ENCODE measurements at places on chromosomes 5 and 9. TPM values are rescaled to one million over a fixed set of nuclear protein-coding genes. Genes with fewer than 3 reads are reported as not detected.
A peak's percentile ranks its signal among the peaks of the same experiment; 100 is the strongest.

GRCh38 chr5:118557251-118557661, 431.1 kb downstream of the DTWD2 start:
- H3K27ac ChIP-seq, result no peak overlapping the region
- H3K36me3 ChIP-seq, result no peaks in the 10 kb centered on the region
- H3K4me3 ChIP-seq, result no peak overlapping the region

- H3K4me1 ChIP-seq, result no peaks in the 10 kb centered on the region
- H3K36me3 ChIP-seq, result peaks cover 26% of the 10 kb centered on the region
- no peaks in the 10 kb centered on the region for H3K27me3 ChIP-seq
- H3K4me3 ChIP-seq, result no peak overlapping the region
- H3K27ac ChIP-seq, result no peak overlapping the region
Observed at GRCh38 chr9:128384801-128385495, 13.8 kb downstream of the URM1 start.

DNA sequence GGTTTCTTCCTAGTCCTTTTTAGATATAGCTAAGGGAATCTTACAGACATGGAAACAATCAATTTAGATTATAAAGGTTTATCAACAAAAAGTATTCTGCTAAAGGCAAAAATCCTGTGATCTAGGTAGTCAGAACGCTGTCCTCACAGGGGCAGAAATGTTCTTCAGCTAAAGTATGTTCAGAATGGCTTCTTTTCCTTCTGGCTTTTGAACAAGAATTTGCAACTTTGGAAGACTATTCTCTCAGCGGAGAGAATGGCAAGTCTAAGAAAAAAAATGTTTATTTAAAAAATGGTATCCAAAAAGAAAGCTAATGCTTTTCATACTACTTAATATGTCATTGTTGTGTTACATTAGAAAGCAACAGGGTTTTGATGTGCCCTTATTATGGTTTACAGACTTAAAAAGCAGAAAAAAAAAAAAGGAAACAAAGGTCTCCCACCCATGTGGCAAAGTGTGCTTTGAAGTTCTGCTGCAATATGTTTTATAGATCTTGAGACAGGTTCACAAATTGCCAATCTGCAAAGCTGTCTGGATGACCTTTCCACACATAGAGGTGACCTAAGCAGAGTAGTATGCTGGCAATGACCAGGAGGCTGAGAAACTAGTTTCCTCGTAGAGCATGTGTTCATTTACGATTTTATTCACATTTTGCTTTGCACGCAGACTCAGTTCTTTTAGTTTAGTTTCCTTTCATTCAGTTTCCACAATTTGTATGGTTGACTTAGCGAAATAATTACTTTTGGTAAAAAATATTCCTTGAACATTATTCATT, 45.1 kb upstream of the PJA2 start:
- H3K27ac ChIP-seq, result peak overlapping the region; percentile 49
- H3K36me3 ChIP-seq, result no peaks in the 10 kb centered on the region
- no peak overlapping the region for H3K4me3 ChIP-seq
- no peaks in the 10 kb centered on the region for H3K27me3 ChIP-seq
- DNase-seq, result no peak
- H3K4me1 ChIP-seq, result peaks cover 22% of the 10 kb centered on the region

DNA sequence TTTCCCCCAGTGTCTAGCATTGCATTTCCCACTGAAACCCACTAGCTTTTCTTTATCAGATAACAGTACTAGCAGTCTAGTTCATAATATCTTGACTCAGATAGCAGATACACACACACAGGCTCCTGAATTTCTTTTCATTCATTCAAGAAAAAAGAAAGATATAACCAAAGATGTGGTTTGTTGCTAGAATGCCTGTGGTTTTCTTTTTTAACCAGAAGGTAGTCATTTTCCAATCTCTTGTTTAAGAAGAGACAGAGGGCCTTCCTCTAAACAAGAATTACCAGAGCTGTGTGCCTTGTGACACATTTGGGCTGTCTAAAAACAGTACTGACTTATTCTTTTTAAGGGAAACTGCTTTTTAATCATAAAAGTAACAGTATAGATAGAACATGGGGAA, 167.3 kb downstream of the PJA2 start:
- H3K4me3 ChIP-seq, result no peak overlapping the region
- no peak overlapping the region for H3K27ac ChIP-seq
- H3K36me3 ChIP-seq, result no peaks in the 10 kb centered on the region
- DNase-seq, result no peak

GRCh38 chr5:146109379-146109778, 4.0 kb upstream of the PLAC8L1 start:
- no peak for DNase-seq
- H3K4me1 ChIP-seq, result no peaks in the 10 kb centered on the region
- H3K4me3 ChIP-seq, result no peak overlapping the region
- H3K27me3 ChIP-seq, result no peaks in the 10 kb centered on the region
- H3K27ac ChIP-seq, result no peak overlapping the region

DNA sequence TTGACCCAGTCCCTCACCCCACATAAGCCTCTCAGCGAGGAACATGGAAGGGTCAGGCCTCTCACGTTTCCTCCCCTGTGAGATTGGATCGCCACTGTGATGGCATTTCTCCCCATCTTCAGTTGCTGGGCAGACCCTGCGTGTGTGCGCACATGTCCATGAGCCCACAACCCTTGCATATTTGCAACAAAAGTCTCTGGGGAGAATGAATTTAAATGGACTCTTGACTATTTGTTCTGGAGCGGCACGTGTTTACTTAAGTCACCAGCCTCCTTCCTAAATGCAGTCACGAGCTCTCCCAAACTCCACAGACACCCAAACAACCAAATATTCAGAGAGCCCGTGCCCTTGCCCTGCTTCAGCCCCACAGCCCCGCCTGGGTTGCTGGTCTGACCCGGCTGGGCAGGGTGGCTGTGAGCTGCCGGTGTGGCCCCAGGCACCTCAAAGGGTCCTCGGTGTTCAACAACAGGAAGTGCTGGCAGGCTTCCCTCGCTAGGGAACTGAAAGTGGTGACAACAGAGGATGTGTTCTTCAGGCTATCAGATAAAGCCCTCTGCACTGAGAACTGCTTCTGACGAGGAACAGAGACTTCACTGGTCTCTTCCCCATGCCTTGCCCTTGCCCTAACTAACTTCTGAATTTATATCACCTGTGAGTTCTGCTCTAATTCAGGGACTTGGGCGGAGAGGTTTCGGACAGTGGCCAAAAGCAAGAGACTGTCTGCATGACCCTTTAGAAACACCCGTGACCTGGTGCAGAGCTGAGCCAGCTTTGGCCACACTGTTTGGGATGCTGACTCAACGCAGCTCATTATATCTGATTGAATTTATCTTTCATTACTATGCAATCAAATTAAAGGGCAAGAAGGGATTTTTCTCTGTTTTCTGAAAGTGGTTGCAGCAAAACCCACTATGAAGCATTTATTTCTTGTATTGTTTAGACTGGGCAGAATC, 19.2 kb upstream of the CD180 start:
- peak overlapping the region; percentile 43 for H3K27ac ChIP-seq
- DNase-seq, result peak; percentile 84
- no peak overlapping the region for H3K4me3 ChIP-seq
- H3K36me3 ChIP-seq, result no peaks in the 10 kb centered on the region
- H3K27me3 ChIP-seq, result no peaks in the 10 kb centered on the region

GRCh38 chr5:135179308-135179980, 145.4 kb upstream of the PITX1 start:
- H3K4me3 ChIP-seq, result no peak overlapping the region
- H3K27me3 ChIP-seq, result no peaks in the 10 kb centered on the region
- H3K4me1 ChIP-seq, result no peaks in the 10 kb centered on the region
- DNase-seq, result no peak

- H3K27ac ChIP-seq, result no peak overlapping the region
- H3K27me3 ChIP-seq, result no peaks in the 10 kb centered on the region
- H3K4me3 ChIP-seq, result no peak overlapping the region
- DNase-seq, result no peak
- no peaks in the 10 kb centered on the region for H3K4me1 ChIP-seq
- H3K36me3 ChIP-seq, result no peaks in the 10 kb centered on the region
Observed at GRCh38 chr9:27210588-27210987, 86.4 kb downstream of the EQTN start.

Gene CTXN3
- total RNA-seq, result not detected

Gene ZNF454
- total RNA-seq, result 2.0 TPM

All from thyroid gland (tissue), 4 donors.